A549 (cell line): ENCODE measurements at places on chromosomes 2 and 18.

- peak; percentile 41 for DNase-seq
These were observed 11.0 kb downstream of the ANKRD12 start for GRCh38 chr18:9147440-9148202.

- DNase-seq, result peak; percentile 88
These were observed 114.1 kb upstream of the PKDCC start for GRCh38 chr2:41933585-41934320.

- DNase-seq, result no peak
These were observed 261.6 kb downstream of the NRXN1 start for GRCh38 chr2:50770299-50770698.

DNA sequence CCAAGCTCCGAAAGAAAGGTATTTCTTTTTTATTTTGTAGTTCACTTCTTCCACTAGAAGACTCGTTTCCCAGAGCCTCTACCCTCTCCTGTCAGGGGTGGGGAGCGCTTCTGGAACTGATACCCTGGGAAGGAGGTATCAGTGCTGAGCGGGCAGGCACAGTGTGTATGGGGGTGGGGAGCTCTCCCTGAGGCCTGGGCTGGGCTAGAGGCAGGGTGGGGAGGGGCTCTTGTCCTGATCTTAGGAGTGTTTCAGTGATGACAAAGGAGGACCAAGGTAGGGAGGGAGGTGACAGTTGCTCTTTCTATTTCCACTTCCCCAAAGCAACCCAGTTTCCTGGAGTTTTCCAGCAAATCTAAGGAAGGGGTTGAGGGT lies 65.4 kb downstream of the ARHGAP25 start:
- no peak for DNase-seq

DNA sequence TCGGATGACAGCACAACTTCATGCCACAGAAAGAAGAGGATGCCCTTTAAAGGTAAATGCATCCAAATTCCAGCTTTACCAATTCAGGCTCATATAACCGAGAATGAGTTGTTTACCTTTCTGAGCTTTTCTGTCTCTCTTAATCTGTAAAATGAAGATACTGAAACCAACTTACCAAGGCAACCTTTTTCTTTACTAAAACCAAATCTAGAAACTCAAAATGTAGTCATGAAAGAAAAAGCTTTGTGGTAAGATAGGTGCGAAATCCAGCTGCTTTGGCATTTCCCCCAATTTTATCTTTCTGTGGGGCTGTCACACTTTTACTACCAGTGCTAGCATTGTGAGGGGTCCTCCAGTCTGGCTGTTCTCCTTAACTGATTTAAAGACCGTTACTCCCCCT lies 240.4 kb downstream of the IKZF2 start:
- DNase-seq, result no peak

- DNase-seq, result no peak
These were observed 87.3 kb downstream of the DOCK10 start for GRCh38 chr2:224954980-224955379.

GRCh38 chr2:100589527-100589926 lies 26.7 kb downstream of the PDCL3 start:
- no peak for DNase-seq

DNA sequence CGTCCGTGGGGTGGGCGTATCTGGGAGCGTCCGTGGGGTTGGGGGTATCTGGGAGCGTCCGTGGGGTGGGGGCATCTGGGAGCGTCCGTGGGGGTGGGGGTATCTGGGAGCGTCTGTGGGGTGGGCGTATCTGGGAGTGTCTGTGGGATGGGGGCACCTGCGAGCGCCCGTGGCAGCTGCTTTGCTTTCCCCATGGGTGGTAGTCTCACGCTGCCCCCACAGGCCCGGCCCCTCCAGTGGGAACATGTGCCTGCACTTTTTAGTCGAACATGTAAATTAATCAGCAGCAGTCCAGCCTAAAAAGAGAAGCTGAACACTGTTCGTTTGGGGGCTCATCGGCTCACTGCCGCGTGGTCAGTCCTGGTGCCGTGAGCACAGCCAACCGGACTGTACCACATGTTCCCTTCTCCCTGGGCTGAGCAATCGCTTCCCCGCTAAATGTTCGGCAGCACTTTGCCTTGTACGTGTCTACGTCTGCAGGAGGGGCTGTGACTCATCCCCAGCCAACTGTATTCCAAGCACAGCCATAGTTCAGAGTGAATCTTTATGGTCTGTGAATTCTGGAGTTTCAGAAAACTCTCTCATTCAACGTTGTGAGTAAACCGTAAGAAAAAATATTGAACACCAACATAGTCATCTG lies 271.5 kb downstream of the AGAP1 start:
- DNase-seq, result peak; percentile 60

GRCh38 chr18:60452421-60452820 lies 79.8 kb upstream of the MC4R start:
- no peak for DNase-seq

- no peak for DNase-seq
These were observed 150.2 kb downstream of the NBAS start for GRCh38 chr2:15410884-15411283.

GRCh38 chr2:85259101-85259590 lies 68.6 kb downstream of the TGOLN2 start:
- DNase-seq, result no peak

DNA sequence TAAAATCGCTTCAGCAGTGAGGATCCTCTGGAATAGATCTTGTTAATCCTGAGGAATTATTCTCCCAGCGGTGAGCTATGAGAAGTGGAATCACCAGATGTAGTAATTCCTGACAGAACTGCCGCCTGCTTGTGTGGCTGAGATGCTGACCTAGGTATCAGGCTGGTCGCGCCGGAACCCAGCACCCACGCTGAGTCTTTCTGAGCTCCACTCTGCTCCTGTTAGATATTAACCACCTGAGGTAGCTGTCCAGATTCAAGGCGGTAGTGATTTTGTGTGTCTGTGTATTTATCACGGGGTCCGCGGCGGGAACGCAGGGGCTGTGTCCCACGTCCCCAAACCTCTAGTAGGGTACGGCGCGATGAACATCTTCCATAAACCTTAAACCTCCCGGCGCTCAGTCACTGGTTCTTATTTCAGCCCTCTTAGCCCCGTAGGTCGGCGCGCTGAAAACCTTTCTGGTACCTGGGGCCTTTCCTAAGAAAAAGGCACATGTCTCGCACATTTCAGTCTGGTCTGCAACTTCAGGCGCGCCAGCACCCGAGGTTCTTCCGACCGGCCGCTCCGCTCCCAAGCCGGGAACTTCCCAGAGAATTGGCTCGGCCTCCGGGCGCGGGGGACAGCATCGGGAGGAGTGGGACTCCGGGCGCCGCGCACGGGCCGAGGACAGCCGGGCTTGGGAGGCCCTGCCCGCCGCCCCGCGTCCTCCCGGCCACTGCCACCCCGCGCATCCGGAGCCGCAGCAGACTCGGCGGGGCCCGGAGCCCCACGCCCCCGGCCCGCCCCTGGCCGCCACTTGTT lies 542 bp upstream of the CNNM3 start:
- peak; percentile 38 for DNase-seq

DNA sequence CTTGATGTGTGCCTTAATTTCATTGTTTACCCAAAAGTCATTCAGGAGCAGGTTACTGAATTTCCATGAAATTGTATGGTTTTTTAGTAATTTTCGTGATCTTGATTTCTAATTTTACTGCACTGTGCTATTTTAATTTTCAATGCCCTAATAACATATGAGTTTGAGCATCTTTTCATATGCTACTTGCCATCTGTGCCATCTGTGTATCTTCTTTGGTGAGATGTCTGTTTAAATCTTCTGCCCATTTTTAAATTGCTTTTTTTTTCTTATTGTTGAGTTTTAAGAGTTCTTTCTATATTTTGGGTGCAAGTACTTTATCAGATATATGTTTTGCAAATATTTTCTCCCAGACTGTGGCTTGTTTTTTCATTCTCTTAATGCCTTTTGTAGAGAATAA lies 165.9 kb downstream of the ST6GAL2 start:
- no peak for DNase-seq

GRCh38 chr18:78768656-78769501 lies 210.7 kb upstream of the SALL3 start:
- DNase-seq, result no peak
